Activated CD4-positive, alpha-beta memory T cell treated with anti-CD3 and anti-CD28 coated beads, Interleukin-2, amount 10 ng/mL, durations not matched to agents 7 days and 5 days (primary cell): ENCODE measurements at places on chromosomes 16 and 17.
A peak's percentile ranks its signal among the peaks of the same experiment; 100 is the strongest.

- no peaks in the 10 kb centered on the region for H3K27me3 ChIP-seq
- H3K27ac ChIP-seq, result no peak overlapping the region
- no peak overlapping the region for H3K4me3 ChIP-seq
- H3K4me1 ChIP-seq, result peaks cover 63% of the 10 kb centered on the region
These were observed 109.1 kb downstream of the PRKCA start for GRCh38 chr17:66411520-66411919.

GRCh38 chr16:61617219-61617783, 418.9 kb downstream of the CDH8 start:
- no peak overlapping the region for H3K4me3 ChIP-seq
- H3K4me1 ChIP-seq, result no peaks in the 10 kb centered on the region

DNA sequence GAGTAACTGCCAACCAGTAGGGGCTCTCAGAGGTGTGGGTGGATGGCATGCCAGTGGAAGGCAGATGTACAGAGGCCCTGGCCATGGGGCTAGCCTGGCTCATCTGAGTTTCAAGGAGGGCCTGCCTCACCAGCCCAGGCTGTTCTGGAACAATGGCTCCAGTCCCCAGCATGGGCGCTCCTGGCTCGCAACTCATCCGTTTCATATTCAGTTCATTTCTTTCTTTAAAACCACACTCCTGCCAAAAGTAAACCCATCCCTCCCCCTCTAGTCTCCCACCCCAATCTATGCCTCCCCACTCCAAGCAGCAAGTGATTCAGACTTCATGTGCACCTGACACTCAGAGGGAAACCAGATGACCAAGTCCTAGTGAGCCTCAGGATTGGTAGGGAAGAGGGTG, 2.4 kb downstream of the CCL13 start:
- peaks cover 54% of the 10 kb centered on the region for H3K27me3 ChIP-seq
- peaks cover 11% of the 10 kb centered on the region for H3K4me1 ChIP-seq
- H3K27ac ChIP-seq, result no peak overlapping the region
- DNase-seq, result no peak
- no peak overlapping the region for H3K4me3 ChIP-seq

DNA sequence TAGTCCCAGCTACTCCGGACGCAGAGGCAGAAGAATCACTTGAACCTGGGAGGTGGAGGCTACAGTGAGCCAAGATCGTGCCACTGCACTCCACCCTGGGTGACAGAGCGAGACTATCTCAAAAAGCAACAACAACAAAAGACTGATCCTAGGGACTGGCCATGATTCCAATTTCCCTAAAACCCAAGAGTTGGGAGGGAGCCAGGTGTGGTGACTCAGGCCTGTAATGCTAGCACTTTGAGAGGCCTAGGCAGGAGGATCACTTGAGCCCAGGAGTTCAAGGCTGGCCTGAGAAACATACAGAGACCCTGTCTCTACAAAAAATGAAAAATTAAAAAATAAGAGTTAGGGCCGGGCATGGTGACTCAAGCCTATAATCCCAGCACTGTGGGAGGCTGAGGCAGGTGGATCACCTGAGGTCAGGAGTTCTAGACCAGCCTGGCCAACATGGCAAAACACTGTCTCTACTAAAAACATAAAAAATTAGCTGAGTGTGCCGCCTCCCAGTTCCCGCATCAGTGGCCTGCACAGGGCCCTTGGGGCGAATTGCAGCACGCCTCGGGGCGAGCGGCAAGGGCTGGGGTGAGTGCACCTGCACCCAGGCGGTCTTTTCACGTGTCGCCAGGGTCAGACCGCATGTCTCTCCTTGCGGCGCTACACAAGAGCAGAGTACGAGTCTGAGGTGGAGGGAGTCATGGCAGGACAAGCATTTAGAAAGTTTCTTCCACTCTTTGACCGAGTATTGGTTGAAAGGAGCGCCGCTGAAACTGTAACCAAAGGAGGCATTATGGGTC, 40.8 kb downstream of the CDH3 start:
- H3K4me3 ChIP-seq, result no peak overlapping the region
- DNase-seq, result no peak
- no peaks in the 10 kb centered on the region for H3K36me3 ChIP-seq
- H3K27me3 ChIP-seq, result no peaks in the 10 kb centered on the region
- H3K4me1 ChIP-seq, result no peaks in the 10 kb centered on the region

- H3K27ac ChIP-seq, result no peak overlapping the region
- no peaks in the 10 kb centered on the region for H3K27me3 ChIP-seq
- no peaks in the 10 kb centered on the region for H3K4me1 ChIP-seq
- H3K4me3 ChIP-seq, result no peak overlapping the region
These were observed 9.3 kb downstream of the BBS2 start for GRCh38 chr16:56510544-56510943.

GRCh38 chr16:85170066-85170491, 57.8 kb upstream of the CIBAR2 start:
- no peak overlapping the region for H3K27ac ChIP-seq
- DNase-seq, result no peak
- peaks cover 56% of the 10 kb centered on the region for H3K27me3 ChIP-seq
- H3K36me3 ChIP-seq, result no peaks in the 10 kb centered on the region
- peaks cover 2% of the 10 kb centered on the region for H3K4me1 ChIP-seq

DNA sequence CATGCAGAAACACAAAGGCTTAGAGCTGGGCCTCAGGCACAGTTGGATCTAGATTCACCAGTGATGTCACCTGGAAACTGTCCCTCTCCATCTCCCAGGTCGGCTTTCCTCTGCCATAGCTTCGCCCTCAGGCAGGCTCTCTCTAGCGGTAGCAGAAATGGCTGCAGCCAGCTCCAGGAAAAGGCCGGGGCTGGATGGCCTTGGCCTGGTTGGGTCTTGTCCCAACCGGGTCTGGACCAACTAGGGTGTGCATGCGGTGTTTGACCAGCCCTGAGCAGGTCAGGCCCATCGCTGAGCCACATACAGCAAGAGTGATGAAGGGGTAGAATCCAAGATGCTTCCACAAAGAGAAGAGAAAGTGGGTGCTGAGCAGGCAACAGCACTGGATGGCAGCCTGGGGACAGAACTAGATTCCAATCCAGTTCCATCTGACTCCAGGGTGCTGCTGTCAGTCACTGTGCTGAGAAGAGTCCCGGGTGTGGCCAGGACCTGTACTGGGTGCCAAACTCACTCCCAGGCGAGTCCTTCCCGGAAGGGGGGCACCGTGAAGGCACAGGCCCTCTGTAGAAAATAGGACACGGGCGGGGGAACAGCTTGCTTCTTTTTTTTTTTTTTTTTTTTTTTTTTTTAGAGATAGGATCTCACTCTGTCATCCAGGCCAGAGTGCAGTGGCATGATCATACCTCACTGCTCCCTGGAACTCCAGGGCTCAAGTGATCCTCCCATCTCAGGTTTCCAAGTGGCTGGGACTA, 51.8 kb downstream of the SOCS3 start:
- no peak overlapping the region for H3K27ac ChIP-seq
- DNase-seq, result no peak
- peaks cover 2% of the 10 kb centered on the region for H3K36me3 ChIP-seq
- no peak overlapping the region for H3K4me3 ChIP-seq
- H3K27me3 ChIP-seq, result peaks cover 26% of the 10 kb centered on the region

- H3K4me3 ChIP-seq, result no peak overlapping the region
- no peak overlapping the region for H3K27ac ChIP-seq
- no peak for DNase-seq
- H3K27me3 ChIP-seq, result peaks cover 18% of the 10 kb centered on the region
- no peaks in the 10 kb centered on the region for H3K4me1 ChIP-seq
- H3K36me3 ChIP-seq, result no peaks in the 10 kb centered on the region
These were observed 10.1 kb downstream of the ACTG1 start for GRCh38 chr17:81502471-81503017.

DNA sequence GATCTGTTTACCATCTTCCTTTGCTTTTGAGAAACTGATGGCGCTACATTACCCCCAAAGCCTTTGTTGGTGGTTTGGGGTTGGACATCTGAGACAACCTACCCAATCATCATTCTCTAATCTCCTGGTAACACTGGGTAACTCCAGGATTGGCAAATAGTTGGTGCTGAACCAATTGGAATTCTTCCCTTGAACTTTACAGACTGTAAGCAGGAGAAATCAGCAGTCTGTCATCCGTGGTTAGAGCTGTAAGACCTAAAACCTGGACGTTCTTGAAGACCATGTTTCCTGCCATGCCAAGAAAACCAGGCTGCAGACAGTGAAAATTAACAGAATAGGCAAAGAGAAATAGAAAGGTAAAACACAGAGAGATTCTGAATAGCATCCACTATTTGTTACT, 398.8 kb upstream of the SALL1 start:
- no peaks in the 10 kb centered on the region for H3K36me3 ChIP-seq
- no peak for DNase-seq
- no peaks in the 10 kb centered on the region for H3K4me1 ChIP-seq
- no peaks in the 10 kb centered on the region for H3K27me3 ChIP-seq
- H3K4me3 ChIP-seq, result no peak overlapping the region
- H3K27ac ChIP-seq, result no peak overlapping the region

DNA sequence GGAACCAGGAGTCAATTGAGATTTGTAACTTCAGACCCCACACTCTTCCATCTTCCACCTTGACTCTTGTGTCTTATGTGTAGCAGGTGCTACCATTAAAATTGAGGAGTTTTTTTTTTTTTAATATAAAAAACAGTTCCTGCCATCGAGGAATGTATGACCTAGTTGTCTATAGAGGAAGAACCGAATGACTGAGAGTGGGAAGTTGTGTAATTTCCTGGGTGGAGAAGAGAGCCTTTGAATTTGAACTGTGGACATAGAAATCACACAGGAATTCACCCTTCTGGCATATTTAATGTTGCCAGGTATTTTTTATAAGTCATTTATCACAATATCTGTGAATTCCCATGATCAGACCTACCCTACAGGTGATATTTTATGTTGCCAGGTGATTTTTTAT, 22.0 kb downstream of the SP2 start:
- no peak for DNase-seq
- peaks cover 15% of the 10 kb centered on the region for H3K4me1 ChIP-seq
- H3K4me3 ChIP-seq, result no peak overlapping the region
- no peak overlapping the region for H3K27ac ChIP-seq
- H3K36me3 ChIP-seq, result peaks cover 32% of the 10 kb centered on the region

DNA sequence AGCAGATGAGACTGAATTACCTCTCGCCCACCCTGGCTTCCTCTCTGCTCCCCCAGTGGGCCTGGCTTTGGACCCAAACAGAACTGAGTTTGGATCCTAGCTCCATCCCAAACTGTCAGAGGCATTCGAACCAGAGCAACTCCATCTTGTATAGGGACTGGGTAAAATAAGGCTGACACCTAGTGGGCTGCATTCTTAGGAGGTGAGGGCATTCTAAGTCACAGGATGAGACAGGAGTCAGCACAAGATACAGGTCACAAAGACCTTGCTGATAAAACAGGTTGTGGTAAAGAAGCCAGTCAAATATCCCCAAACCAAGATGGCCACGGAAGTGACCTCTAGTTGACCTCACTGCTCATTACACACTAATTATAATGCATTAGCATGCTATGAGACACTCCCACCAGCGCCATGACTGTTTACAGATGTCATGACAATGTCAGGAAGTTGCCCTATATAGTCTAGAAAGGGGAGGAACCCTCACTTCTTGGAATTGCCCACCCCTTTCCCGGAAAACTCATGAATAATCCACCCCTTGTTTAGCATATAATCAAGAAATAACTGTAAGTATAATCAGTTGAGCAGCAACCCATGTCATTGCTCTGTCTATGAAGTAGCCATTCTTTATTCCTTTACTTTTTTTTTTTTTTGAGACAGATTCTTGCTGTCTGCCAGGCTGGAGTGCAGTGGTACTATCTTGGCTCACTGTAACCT, 44.4 kb downstream of the LYRM1 start:
- H3K27me3 ChIP-seq, result peaks cover 2% of the 10 kb centered on the region
- H3K4me3 ChIP-seq, result no peak overlapping the region
- DNase-seq, result peak; percentile 83
- H3K27ac ChIP-seq, result peak overlapping the region; percentile 71
- H3K36me3 ChIP-seq, result no peaks in the 10 kb centered on the region

DNA sequence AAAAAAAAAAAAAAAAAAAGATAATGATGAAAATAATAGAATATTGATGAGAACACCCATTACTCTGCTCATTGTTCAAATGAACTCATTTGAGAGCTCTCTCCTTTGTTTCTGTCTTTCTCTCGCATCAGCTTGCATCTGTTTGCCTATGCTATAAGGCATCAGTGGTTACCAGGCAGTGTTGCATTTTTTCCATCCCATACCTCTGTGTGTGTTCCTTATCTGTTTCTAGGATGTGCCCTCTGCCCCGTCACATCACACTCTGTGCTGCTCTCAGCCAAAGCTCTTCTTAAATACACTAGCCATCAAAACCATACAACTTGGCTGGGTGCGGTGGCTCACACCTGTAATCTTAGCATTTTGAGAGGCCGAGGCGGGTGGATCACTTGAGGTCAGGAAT, 568.2 kb downstream of the WWOX start:
- H3K27me3 ChIP-seq, result no peaks in the 10 kb centered on the region
- no peak overlapping the region for H3K27ac ChIP-seq
- no peaks in the 10 kb centered on the region for H3K4me1 ChIP-seq
- no peak for DNase-seq

DNA sequence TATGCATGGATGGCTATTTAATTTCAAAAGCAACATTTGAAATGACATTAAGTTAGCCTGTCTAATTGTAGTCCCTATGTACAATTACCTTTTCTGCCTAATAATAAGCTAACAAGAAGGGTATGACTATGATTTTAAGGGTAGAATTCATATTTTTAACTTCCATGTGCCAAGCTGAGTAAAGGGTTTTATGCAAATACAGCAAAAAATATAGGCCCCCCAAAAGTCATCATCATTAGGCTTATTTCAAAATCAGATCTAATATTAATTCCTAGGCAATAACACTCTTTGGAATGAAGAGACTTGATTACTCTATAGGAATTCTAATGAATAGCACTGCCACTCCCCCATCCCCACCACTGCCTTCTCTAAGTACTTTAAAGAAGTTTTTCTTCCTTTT, 155.9 kb upstream of the DYNLRB2 start:
- no peak overlapping the region for H3K4me3 ChIP-seq
- no peaks in the 10 kb centered on the region for H3K36me3 ChIP-seq
- H3K27me3 ChIP-seq, result peaks cover 7% of the 10 kb centered on the region
